ENCODE measurements at places on chromosomes 5 and 9.

DNA sequence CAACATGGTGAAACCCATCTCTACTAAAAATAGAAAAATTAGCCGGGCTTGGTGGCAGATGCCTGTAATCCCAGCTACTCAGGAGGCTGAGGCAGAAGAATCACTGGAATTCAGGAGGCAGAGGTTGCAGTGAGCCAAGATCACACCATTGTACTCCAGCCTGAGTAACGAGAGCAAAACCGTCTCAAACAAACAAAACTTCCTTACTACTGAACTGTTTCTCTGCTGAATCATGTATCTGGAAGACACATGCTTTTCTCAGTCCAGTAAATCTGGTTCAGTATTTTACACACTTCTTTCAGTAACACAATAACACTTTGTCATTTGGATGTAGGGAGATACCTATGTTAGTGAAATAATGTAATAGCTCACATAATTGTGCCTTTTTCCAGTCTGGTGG, 7.9 kb downstream of the TRMT10B start:
- no peak for DNase-seq

DNA sequence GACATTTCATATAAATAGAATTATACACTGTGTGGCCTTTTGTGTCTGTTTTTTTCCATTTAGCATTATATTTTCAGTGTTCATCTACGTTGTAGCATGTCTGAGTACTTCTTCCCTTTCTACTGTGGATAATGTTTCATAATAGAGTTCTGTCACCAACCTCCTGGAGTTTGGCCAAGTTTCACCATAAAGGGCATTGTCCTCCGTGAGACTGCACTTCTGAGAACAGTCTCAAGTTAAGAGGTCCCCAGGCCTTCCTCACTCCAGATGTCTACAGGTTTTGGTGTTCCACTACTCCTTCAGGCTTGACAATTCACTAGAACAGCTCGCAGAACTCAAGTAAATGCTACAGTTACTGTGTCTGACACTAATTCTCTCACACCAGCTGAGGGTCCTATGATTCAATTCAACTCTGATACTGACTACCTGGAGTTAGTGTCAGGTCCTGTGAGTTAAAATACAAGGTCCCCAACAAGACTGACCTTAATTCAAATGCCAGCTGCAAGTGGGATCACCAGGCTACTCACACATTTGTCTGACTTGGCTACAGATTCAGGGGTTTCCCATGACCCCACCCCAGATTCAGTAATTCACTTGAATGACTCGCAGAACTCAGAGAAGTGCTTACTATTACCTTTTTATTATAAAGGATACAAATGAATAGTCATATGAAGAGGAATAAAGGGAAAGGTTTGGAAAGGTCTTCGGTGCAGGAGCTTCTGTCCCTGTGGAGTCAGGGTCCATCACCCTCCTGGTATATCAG, 31.1 kb downstream of the SLC35A4 start:
- DNase-seq = no peak

DNA sequence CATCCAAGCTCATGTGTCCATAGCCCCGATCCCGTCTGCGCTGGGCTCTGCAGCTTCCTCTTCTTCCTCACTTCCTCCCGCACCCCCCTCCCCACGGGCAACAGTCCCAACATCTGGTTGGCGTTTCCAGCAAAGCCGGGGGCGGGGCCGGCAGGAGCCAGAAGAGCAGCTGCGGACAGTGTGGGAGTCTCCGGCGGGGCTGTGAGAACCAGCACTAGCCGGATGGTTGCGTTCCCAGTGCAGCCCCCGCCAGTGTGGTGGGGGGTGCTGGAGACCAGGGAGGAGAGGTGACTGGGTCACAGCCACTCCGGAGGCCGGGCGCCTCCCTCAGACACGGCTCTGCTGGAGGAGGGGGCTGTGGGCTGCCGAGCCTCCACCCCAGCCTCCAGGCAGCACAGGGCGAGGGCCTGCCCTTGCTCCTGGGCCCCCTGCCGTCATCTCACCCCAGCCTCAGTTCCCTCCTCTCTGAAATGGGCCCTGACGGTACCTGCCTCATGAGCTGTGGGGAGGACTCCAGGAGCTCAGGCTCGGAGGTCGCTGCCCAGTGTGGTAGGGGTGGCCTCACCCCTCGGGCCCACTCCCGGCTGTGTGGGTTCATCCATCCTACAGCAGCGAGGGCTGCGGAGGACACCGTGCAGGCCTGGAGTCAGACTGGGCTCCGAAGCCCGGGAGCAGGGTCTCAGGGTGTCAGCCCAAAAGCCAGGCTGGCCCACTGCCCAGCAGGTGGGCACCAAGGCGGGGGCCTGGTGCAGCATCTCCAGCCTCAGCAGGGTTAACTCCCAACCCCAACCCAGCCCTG, 41.5 kb upstream of the NOTCH1 start:
- peak; percentile 91 for DNase-seq

GRCh38 chr9:88889386-88889785, 101.9 kb upstream of the S1PR3 start:
- no peak for DNase-seq

GRCh38 chr9:113533335-113534225, 70.1 kb downstream of the RGS3 start:
- peak; percentile 67 for DNase-seq

DNA sequence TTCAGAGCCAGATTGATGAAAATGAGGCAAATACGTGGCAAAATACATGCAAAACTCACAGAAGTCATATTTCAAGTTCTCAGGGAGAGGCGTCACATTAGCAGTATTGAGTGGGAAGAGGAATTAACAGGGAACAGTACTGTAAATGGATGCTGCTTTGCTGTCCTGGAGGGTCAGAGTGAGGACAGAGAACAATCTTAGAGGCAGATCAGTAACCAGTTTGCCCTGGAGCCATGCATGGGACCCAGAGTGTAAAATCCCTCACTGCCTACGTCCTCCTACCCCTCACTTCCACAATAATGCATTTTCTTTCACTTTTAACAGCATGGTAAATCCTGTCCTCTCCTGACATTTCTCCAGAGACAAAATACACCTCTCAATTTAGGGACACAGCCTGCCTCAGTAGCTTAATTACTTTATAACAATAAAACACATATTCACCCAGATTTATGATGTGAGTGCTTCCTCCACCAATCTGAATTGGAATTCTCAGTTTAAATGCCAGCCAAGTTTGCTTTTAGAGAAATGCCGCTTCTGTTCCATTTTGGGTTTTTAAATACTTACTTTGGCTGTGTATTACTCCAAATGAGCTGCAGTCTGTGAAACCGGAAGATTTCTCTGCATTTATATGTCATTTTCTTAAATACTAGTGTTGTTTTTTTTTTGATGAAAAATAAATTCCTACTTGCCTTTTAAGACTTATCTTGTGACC, 70.0 kb downstream of the LMNB1 start:
- no peak for DNase-seq
